ENCODE measurements at places on chromosomes 12 and 14.
A peak's percentile ranks its signal among the peaks of the same experiment; 100 is the strongest.

DNA sequence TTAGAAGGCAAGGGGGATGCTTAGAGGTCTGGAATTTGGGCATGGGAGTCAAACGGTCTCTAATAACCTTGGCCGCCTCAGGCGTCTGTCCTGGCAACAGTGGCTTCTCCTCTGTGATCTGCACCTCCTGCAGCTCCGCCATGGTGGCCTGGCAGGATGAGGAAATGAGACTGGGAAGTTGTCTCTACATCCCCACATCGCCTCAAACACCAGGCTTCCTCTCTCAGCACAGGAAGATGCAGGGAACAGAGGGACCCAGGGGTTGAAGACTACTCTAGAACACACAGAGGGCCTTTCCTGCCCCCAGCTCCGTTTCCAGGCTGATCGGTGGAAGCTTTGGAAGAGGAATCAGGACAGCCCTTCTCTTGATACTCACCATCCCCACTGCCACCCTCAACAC lies 1.7 kb downstream of the NDRG2 start:
- DNase-seq = no peak

GRCh38 chr12:2098852-2099251 lies 46.1 kb downstream of the CACNA1C start:
- DNase-seq = no peak

DNA sequence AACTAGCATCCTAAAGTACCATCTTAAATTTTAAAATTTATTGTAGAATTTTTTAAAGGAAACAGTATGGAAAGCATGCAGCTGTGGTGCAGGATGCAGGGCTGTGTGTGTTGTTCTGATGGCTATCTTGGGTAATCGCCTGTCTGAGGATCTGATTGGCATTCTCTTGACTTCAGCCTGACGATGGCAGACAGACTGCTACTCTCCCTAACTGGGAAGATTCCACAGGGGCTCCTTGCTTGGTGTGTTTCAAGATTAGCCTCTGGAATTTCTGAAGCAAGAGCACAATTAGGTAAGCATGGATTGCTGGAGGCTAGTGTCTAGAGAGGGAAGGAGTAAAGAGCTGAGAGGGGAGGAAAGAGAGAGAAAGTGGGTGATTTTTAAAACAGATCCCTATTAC lies 696.8 kb upstream of the LRFN5 start:
- DNase-seq = no peak

DNA sequence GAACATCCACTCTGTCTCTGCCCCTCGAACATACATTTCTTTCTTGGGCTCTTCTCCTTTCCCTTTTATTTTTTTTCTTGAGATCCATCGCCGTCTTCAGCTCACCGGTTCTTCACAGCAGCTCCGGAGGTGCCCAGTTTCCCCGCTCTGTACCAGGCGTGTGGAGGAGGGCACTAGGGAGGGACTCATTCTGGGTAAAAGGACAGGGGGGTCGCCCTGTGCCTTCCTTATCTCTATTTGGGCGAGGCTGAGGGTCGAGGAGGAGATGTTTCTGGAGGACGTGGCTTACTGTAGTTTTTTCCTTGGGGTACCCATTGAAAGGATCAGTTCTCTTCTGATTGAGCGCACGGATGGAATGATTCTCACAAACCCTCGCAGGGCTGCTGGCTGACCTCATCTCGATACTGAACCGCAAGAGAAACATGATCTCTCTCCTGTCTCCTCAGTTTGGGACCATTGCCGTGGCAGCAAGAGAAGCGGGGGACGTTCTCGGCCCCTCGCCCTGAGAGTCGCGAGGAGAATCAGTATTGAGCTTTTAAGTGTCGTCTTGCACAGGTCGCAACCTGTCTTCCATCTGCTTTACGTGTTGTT lies 386 bp downstream of the LIN52 start:
- DNase-seq = peak; percentile 43

DNA sequence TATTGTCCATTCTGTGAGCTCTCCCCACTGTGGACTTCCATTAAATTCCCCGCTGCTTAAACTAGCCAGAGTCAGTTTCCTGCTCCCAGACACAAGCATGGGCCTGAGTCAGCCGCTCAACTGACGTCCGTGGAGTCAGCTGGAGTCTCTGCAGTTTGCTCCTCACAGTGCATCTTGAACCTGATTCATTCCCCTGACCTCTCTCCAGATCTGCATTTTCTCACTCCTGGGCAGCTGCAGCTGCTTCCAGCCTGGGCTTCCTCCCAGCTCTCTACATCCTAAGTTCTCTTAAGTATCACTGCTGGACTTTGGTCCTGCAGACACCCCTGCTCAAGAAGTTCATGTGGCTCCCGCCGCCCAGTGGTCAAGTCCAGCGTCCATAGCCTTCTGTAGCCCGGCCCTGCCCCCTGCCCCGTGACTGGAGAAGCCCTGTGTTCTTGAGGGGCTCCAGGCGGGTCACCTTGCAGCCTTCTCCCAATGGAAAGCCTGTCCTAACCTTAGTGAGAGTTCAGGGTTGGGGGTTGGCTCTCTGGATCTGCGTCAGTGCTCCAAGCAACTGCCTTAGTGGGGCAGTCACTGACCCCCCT lies 20.0 kb downstream of the NFKBIA start:
- DNase-seq = peak; percentile 35

GRCh38 chr14:104341532-104342434 lies 203.4 kb downstream of the KIF26A start:
- DNase-seq = no peak

- peak; percentile 1 for DNase-seq
These were observed 9.4 kb downstream of the ASPG start for GRCh38 chr14:104094709-104095425.

DNA sequence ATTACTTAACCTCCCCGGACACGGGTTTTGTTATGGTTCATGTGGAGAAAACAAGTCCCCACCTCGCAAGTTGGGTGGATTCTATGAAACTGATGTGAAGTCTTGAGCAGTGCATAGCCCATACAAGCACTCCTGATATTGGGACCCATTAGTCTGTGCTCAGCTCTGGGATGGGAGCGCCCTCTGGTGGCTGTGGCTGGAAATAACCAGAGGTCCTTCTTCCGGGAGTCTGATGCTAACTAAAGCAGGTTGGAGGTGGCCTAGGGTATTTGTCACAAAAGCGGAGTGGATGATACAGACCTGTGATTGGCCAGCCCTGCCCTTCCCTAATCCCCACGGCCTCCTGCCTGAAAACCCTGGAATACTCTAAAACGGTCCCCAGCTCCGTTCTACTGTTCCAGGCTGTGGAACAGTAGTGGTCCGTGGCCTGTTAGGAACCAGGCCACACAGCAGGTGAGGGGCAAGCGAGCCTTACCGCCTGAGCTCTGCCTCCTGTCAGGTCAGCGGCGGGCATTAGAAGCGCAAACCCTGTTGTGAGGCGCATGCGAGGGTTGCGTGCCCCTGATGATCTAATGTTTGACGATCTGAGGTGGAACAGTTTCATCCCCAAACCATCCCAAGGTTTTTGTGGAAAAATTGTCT lies 6.4 kb downstream of the SLC48A1 start:
- peak; percentile 79 for DNase-seq

DNA sequence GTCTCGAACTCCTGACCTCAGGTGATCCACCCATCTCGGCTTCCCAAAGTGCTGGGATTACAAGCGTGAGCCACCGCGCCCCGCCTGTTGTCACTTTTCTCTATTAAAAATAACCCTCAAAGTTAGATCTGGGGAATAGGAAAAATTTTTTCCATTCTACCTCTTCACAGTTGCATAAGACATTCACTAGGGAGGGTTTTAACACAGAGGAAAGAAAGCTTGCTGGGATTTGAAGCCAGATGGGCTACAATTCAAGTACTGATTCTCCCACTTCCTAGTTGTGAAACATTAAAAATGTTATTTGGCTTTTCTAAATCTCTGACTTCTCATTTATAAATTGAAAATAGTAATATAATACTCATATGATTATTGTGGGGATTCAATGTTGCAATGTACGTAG lies 23.3 kb upstream of the SLC15A5 start:
- no peak for DNase-seq

- DNase-seq = peak; percentile 80
These were observed 6.9 kb upstream of the ADCY6 start for GRCh38 chr12:48795550-48796455.

DNA sequence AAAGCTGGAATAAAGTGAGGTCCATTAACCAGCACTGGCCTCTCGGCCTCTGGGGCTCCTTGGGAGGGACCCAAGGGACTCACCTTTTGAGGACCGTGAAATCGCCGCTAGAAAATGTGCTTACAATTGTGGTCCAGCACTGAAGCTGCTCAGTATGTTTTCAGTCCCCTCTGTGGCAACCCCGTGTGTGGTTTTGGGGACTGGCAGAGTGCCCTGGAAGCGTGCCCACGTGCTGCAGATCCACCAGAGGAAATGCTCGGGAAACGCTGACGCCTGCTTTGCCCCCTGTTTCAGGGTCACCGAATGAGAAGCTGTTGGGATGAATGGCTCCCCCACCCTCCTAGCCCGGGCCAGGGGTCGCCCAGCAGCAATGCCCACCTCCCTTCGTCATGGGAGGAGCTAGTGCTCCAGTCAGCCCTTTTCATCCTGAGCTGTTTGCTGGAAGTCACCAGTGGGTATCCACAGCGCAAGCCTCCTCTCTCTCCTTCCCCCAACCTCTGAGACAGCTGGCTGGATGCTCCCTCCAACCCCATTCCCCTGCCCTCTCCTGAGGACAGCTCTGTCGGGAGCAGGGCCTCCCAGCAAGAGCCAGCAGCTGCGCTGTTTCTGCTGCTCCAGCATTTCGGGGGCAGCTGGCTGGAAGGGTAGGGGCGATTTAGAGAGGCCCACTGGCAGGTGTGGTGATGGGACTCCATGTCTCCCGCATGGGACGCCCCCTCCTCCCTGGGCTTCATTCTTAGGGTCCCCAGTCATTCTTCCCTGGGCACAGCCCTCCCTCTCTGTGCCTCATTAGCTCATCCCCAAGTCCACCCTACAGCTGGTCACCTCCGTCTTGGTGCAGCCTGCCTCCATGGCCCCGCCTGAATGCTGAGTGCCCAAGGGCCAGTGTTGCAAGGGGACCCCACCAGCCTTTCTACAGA lies 33.2 kb upstream of the PPP1R13B start:
- peak; percentile 54 for DNase-seq

DNA sequence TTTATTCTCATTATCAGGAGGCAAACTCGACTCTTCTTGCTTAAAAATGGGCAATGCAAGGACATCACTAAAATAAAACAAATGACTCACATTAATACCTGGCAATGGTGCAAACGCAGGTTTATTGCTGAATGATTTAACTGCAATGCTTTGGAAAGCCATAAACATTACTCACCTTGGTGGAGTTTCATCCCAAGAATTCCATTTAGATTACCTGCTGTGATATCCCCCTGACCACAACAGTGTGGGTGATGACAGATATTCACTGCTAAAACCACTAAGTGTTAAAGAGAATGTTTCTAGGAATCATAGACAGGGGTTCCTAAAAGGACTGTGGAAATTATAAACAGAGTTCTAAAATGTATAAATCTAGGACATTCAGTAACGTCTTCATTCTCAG lies 35.3 kb upstream of the CSRNP2 start:
- DNase-seq = peak; percentile 92

All from kidney glomerular epithelial cell (primary cell).